ENCODE measurements at places on chromosomes 16 and 17.

GRCh38 chr17:13030459-13031300 is 12.9 kb upstream of the ELAC2 start:
- peak; percentile 7 for DNase-seq

GRCh38 chr16:72313903-72314302 is 141.9 kb upstream of the PMFBP1 start:
- no peak for DNase-seq

DNA sequence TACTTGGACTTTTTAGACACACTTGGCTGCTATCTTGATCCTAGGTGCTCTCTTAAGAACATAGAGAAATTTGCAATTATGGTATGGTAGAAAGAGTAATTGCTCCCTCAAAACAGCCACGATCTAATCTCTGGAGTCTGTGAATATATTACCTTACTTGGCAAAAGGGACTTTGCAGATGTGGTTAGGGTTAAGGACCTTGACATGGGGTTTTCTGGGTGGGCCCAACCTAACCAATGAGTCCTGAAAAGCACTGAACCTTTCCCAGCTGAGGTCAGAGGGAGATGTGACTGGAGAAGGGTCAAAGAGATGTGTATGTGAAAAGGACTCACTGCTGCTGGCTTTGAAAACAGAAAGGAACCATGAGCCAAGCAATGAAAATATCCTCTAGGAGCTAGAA is 26.7 kb upstream of the MED13 start:
- no peak for DNase-seq

- DNase-seq: no peak
Observed at GRCh38 chr17:28662527-28662829, 473 bp downstream of the SUPT6H start.

- no peak for DNase-seq
Observed at GRCh38 chr17:74601944-74602572, 10.0 kb upstream of the CD300LD start.

DNA sequence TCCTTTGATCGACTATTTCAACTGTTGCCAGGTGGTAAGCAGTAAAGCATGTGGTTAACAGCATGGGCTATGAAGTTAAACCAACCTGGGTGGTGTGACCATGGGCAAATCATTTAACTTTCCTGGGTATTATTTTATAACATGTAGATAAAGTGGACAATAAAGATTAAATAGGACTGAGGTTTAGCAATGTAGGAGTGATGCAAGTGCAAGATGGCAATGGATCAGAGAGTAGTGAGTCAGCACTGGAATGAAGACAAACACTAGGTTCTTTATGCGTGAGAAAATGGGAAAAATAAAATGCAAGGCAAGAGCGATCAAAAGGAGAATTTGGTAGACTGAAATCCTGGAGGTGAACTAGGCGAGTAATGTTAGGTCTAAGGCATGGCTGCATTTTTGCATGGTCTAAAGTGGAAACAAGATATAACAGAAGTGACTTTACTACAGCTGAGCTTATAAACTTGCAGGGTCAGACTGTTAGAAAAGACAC is 222.4 kb upstream of the AXIN2 start:
- no peak for DNase-seq

DNA sequence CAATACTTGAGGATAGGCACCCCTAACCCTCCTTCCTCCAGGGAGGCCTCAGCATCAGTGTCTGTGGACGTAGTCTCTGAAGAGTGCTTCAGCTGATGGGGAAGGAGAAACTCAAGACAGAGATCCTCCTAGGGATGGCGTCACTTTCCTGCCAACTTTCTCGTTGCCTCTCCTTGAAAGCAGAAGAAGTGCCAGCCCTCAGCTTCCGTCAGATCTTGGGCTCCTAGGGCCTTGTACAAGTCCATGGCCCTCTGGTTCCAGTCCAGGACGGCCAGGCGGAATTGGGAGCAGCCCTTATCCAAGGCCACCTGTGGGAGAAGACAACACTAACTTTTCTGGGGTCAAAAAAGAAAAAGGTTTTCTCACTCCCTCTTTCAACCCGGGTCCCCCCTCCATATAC is 1.3 kb downstream of the SAT2 start:
- DNase-seq: no peak

DNA sequence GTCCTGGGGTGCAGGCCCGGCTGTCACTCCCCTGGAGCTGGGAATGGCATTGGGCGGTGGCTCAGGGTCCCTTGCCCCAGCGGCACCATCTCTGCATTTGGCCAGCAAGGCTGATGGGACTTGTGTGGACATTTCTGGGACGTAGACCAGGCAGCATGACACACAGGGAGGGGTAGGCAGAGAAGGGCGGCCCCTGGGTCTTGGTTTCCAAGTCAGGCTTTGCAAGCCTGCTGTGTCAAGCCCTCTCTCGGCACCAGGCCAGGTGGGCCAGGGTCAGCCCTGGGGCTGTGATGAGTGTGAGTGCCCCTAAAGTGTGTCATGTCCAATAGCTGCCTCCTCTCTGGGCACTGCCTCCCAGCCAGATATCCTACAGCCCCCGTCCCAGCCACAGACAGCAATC is 335.2 kb downstream of the SEC14L1 start:
- DNase-seq: no peak

DNA sequence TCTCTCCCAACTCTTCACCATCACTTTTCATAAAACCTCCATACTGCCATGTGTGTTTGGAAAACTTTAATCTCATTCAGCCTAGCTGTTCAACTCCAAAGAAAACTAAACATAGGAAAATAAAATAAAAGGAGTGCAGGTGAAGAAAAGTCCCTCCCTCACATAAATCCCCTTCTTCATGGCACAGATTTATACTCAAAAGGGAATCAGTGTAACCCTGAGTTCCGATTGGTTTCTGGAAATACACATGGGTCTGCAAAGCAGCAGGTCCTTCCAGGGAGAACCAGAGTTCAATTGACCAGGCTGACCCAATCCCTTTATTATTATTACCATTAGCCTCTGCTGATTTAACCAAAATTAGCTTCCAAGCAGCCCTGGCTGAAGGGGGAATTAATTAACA is 8.9 kb upstream of the HOXB2 start:
- DNase-seq: no peak

DNA sequence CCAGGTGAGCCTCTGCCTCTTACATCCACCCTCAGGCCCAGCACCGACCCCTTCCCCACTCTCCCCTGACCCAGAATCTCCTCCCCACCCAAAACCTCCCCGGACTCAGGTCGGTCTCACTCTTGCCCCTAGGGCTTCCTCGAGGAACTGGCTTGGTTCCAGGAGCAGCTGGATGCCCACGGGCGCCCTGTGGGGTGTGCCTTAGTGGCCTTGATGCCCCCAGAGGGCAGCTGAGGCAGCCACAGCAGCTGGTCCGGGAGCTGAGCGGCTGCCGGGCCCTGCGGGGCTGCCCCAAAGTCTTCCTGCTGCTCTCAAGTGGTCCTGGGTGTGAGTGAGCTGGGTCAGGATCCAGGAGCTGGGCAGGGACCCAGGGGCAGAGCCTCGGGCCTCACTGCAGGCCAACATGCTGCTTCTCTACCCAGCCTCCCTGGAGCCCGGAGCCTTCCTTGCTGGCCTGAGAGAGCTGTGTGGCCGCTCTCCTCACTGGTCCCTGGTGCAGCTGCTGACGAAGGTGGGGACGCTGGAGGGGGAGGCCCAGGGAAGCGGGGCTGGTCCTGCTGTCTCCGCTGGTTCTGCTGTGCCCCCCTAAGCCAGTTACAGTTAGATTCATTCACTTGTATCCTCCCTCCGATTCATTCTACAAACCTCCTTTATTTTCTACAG is 9.6 kb downstream of the ZNF213 start:
- no peak for DNase-seq

- no peak for DNase-seq
Observed at GRCh38 chr16:17557480-17557879, 86.7 kb upstream of the XYLT1 start.

- DNase-seq: no peak
Observed at GRCh38 chr16:76947749-76948148, 243.2 kb upstream of the MON1B start.

DNA sequence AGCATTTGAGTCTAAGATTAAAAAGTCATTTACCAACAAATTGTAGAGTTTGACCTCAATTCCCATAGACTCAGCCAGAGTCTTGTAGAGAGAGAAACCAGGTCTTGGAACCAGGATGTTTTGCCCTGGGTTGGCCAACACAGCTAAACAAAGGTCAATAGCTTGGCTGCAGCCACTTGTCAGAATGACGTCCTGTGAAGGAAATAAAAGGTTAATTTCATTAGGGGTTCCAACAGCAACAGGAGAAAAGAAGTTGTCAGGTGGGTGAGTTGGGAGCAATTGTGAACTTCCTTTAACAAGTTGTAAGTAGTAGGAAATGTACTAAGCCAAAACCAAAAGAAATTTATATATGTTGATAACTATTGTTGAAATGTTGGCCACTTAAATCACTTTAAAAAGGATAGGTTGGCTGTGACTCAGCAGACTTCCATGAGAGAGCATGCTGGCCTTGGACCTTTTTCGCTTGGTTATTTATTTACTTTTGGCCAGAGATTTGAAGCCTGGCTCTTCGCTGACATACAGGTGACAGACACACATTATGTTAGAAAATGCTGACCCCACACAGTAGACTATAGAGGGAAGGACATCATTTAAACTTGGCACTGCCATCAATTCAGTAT is 4.3 kb downstream of the TAT start:
- no peak for DNase-seq

DNA sequence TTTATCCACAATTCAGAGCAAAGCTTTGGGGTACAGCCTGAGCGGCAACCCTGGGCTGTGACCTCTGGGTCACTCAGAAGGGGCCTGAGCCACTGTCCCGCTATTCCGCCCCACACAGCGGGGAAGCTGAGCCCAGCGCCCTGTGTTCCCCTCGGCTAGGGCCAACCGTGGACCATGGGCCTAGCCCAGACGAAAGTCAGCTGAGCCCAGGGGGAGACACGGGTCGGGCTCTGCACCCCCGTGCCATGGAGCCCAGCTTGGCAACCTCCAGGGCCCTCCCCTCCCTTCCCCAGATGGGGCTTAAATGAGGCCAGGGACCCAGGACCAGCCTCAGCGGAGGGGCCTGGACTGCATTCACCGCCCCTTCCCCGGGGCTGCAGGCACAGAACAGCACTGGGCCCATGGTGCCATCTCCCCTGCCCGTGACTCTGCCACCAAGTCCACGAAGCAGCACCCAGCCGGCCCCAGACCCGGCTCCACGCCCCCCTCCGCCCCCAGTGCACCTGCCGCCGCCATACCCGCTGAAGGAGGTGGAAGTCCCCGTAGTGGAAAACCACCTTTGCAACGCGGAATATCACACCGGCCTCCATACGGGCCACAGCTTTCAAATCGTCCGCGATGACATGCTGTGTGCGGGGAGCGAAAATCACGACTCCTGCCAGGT is 1.8 kb downstream of the TPSD1 start:
- no peak for DNase-seq

DNA sequence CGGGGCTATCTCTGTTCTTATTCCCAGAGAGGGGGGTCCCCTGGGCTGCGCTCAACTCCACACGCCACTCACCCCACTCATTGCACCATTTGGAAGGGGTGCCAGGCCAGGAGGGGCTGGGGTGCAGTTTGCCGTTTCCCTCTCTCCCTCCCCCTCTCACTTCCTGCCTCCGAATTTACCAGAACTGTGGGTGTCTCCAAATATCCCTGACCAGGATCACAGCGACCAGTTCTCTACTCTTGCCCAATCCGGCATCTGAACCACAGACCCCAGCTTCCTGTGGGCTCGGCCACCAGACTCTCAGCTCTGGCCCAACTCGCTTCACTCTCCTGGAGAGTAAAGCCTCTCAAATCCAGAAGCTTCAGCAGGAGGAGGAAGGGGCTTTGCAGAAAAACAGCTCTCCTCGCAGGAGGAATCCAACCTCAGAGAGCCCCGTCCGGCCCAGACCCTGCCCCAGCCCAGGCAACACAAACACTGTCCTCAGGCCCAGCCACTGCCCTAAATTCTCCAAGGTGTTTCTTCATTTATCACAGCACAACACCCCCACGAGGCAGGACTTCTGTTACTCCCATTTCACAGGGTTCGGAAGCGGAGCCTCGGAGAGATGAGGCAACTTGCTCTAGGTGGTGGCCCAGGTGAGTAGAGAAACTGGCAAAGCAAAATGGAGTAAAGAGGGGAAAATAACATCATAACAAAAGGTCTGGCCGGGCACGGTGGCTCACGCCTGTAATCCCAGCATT is 423 bp upstream of the ASGR2 start:
- no peak for DNase-seq

Measured in stimulated activated CD8-positive, alpha-beta memory T cell treated with anti-CD3 and anti-CD28 coated beads, Interleukin-7, amount 100 ng/mL, for 1 hour (primary cell).